ENCODE measurements at places on chromosomes 5 and 9. TPM values are rescaled to one million over a fixed set of nuclear protein-coding genes. Genes with fewer than 3 reads are reported as not detected.

DNA sequence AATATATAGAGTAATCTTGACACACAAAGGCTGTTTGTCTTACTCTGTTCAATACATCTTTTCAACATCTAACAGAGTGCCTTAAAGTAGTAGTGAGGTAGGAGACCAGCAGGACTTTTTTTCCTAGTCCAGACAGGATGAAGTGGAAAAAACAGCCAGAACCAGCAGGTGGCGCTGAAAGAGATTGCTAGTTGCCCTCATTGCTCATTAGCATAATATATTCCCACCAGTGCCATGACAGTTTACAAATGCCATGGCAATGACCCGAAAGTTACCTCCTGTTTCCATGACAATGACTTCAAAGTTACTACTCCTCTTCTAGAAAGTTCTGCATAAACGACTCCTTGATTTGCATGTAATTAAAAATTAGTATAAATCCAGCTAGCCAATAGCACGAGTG, 387.4 kb downstream of the ACTL7B start:
- no peaks in the 10 kb centered on the region for H3K36me3 ChIP-seq
- peak; percentile 67 for DNase-seq
- no peaks in the 10 kb centered on the region for H3K4me1 ChIP-seq
- no peak overlapping the region for H3K27ac ChIP-seq
- no peaks in the 10 kb centered on the region for H3K27me3 ChIP-seq

ENDOG gene
- 84.9 TPM for total RNA-seq

- no peak overlapping the region for H3K4me3 ChIP-seq
- DNase-seq, result no peak
- H3K4me1 ChIP-seq, result no peaks in the 10 kb centered on the region
- H3K27ac ChIP-seq, result no peak overlapping the region
- H3K36me3 ChIP-seq, result no peaks in the 10 kb centered on the region
Observed at GRCh38 chr9:82457298-82457697, 468.7 kb downstream of the SPATA31D1 start.

NOTCH1 gene
- total RNA-seq, result 31.4 TPM

SOWAHA gene
- not detected for total RNA-seq

GRCh38 chr9:20209391-20210340, 412.6 kb downstream of the MLLT3 start:
- no peaks in the 10 kb centered on the region for H3K4me1 ChIP-seq
- DNase-seq, result no peak
- H3K27ac ChIP-seq, result no peak overlapping the region

GRCh38 chr5:53469946-53470687, 10.3 kb upstream of the FST start:
- no peaks in the 10 kb centered on the region for H3K36me3 ChIP-seq
- no peak overlapping the region for H3K4me3 ChIP-seq
- H3K4me1 ChIP-seq, result no peaks in the 10 kb centered on the region
- no peak for DNase-seq
- no peak overlapping the region for H3K27ac ChIP-seq

- H3K27ac ChIP-seq, result no peak overlapping the region
- no peak for DNase-seq
- no peaks in the 10 kb centered on the region for H3K27me3 ChIP-seq
- H3K4me1 ChIP-seq, result peaks cover under 1% of the 10 kb centered on the region
Observed at GRCh38 chr9:132283863-132284262, 70.9 kb downstream of the SETX start.

GRCh38 chr5:55421074-55421529, 113.3 kb downstream of the MTREX start:
- H3K27ac ChIP-seq, result no peak overlapping the region
- peaks cover 89% of the 10 kb centered on the region for H3K36me3 ChIP-seq
- no peak for DNase-seq
- no peaks in the 10 kb centered on the region for H3K27me3 ChIP-seq

IFNA13 gene
- not detected for total RNA-seq

- no peak for DNase-seq
- no peak overlapping the region for H3K4me3 ChIP-seq
- H3K27ac ChIP-seq, result no peak overlapping the region
- peaks cover 49% of the 10 kb centered on the region for H3K27me3 ChIP-seq
- H3K36me3 ChIP-seq, result no peaks in the 10 kb centered on the region
Observed at GRCh38 chr5:180339583-180340183, 13.5 kb downstream of the GFPT2 start.

TMC1 gene
- total RNA-seq, result not detected

PTGR1 gene
- 0.22 TPM for total RNA-seq

DNA sequence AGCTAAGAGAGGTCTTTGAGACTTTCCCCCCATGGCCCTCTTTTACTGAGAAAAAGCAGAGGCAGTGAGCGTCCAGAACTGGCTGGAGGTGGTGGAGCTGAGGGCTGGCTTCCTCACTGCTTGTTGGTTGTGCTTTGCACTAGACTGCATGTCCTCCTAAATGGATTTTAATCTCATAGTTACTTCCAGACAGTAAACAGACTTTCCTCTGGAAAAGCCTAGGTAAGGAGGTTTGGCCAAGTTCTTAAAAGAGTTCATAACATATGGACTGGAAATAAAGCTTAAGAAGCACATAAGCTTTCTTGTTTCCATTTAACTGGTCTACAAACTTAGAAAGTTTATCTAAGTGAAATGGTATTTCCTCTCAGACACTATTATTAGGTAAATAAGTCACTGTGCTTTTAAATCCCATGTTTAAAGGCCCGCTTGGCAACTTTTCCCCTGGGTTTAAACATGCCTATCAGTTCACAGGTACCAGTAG, 2.0 kb downstream of the ASPN start:
- H3K36me3 ChIP-seq, result no peaks in the 10 kb centered on the region
- no peak overlapping the region for H3K4me3 ChIP-seq
- DNase-seq, result no peak
- no peaks in the 10 kb centered on the region for H3K4me1 ChIP-seq
- peak overlapping the region; percentile 8 for H3K27ac ChIP-seq
- no peaks in the 10 kb centered on the region for H3K27me3 ChIP-seq

SHROOM1 gene
- 25.6 TPM for total RNA-seq

HCN1 gene
- total RNA-seq, result not detected

GRCh38 chr9:23842565-23843129, 16.6 kb upstream of the ELAVL2 start:
- no peaks in the 10 kb centered on the region for H3K27me3 ChIP-seq
- H3K4me1 ChIP-seq, result no peaks in the 10 kb centered on the region
- H3K27ac ChIP-seq, result no peak overlapping the region
- no peaks in the 10 kb centered on the region for H3K36me3 ChIP-seq

FAT2 gene
- total RNA-seq, result not detected

DNA sequence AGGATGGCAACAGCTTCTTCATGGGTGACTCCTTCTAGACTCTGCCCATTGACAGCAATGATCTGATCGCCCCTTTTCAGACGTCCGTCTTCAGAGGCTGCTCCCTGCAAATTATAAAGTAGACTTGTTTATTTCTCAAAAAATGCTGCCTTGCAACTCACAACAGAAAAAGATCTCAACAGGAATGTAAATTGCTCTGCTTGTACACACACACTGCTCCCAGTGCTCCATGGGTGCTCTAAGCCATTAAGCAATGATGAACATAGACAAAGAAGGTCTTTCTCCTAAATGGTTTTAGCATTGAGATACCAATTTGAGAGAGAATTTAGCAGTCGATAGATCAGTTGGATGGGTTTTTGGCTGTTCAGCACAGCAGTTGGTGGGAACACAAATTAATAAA, 172.5 kb downstream of the MPDZ start:
- H3K36me3 ChIP-seq, result no peaks in the 10 kb centered on the region
- no peak overlapping the region for H3K4me3 ChIP-seq
- H3K27ac ChIP-seq, result no peak overlapping the region
- no peaks in the 10 kb centered on the region for H3K27me3 ChIP-seq
- no peak for DNase-seq

SLIT3 gene
- 0.04 TPM for total RNA-seq

DNA sequence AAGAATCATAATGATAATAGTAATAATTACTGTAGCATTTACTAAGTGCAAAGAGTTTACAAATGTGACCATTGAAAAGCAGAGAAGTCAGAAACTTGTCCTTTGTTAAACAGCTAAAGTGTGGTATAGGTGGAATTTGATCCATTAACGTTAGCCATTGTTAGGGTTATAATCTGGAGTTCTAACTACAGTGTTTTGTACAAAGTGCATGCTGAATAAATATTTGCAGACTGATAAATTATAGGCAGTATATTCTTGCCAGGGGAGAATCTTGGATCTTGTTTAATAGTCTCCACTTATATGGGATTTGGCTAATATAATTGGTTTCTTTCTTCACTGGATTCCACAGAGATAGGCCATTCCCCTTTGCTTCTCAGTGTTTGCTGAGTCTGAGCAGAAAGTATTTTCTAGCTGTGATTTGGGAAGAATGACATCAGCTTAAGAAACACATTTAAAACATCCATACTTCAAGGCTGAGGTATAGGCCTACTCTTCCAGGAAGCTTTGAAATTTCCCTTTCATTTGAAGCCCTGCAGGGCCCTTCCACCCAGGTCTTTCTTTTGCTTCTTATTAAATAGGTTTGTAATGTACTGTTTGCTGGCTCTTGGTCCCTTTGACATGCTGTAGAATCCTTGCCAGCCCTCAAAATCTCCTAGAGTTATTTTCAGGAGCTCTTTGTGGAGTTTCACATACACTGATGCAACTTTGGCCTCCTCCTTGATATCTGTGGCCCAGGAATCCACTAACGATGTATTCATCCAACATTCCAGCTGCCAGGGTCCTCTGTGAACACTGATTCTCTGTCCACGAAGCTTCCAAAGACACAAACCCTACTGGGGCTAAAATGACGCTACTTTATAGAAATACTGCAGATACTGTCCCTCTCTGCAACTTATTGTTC, 51.4 kb downstream of the ATP10B start:
- no peaks in the 10 kb centered on the region for H3K4me1 ChIP-seq
- no peak overlapping the region for H3K4me3 ChIP-seq
- no peaks in the 10 kb centered on the region for H3K36me3 ChIP-seq
- no peaks in the 10 kb centered on the region for H3K27me3 ChIP-seq

- no peak for DNase-seq
- H3K27ac ChIP-seq, result no peak overlapping the region
- H3K27me3 ChIP-seq, result no peaks in the 10 kb centered on the region
- no peaks in the 10 kb centered on the region for H3K36me3 ChIP-seq
- no peak overlapping the region for H3K4me3 ChIP-seq
Observed at GRCh38 chr5:35842856-35843255, 13.8 kb upstream of the IL7R start.

PPP3R2 gene
- not detected for total RNA-seq

DNA sequence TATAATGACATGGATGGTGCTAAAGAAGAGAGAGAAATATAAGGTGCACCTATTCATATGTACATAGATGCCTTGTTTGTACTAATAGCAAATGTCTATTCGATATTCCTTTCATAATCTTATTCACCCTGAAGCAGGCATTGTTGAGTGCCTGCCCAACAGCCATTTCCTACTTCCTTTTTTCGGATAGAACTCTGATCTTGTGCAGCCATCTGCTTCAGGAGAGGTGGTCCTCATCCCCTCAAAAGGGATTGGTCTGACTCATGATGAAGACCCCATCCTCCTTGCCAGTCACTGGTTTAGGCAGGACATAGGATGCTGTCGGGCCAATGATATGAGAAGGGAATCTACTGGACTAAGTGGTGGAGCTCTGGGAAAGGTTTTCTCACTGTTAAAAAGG, 8.4 kb upstream of the RANBP3L start:
- H3K4me1 ChIP-seq, result no peaks in the 10 kb centered on the region
- H3K27me3 ChIP-seq, result no peaks in the 10 kb centered on the region
- no peak for DNase-seq
- H3K4me3 ChIP-seq, result no peak overlapping the region
- no peak overlapping the region for H3K27ac ChIP-seq

KCNV2 gene
- not detected for total RNA-seq

- H3K4me1 ChIP-seq, result no peaks in the 10 kb centered on the region
- no peaks in the 10 kb centered on the region for H3K27me3 ChIP-seq
- no peak overlapping the region for H3K27ac ChIP-seq
Observed at GRCh38 chr5:32559411-32559810, 25.9 kb upstream of the SUB1 start.

DNA sequence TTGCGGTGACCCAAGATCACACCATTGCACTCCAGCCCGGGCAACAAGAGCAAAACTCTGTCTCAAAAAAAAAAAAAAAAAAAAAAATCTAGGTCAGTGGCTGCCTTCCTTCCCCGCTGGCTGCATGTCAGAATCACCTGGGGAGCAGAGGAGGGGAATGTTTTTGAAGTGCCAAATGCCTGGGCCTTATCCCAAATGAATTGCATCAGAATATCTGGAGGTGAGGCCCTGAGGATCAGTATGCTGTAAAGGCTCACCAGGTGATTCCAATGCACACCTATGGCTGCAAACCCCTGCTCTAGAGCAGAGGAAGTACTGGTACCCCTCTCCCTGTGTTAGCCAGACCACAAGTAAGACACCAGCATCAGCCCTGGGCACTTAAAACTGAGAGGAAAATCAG, 44.7 kb upstream of the GABRP start:
- no peaks in the 10 kb centered on the region for H3K4me1 ChIP-seq
- H3K36me3 ChIP-seq, result no peaks in the 10 kb centered on the region
- H3K27me3 ChIP-seq, result no peaks in the 10 kb centered on the region
- no peak overlapping the region for H3K27ac ChIP-seq
- no peak for DNase-seq

GRCh38 chr5:150989695-150990094, 30.7 kb upstream of the GPX3 start:
- H3K27me3 ChIP-seq, result no peaks in the 10 kb centered on the region
- no peak overlapping the region for H3K4me3 ChIP-seq
- no peaks in the 10 kb centered on the region for H3K4me1 ChIP-seq
- no peak overlapping the region for H3K27ac ChIP-seq

- no peak for DNase-seq
- no peaks in the 10 kb centered on the region for H3K4me1 ChIP-seq
- H3K4me3 ChIP-seq, result no peak overlapping the region
- no peak overlapping the region for H3K27ac ChIP-seq
Observed at GRCh38 chr9:83655433-83655832, 32.5 kb downstream of the IDNK start.

- no peak overlapping the region for H3K4me3 ChIP-seq
- no peak overlapping the region for H3K27ac ChIP-seq
- H3K36me3 ChIP-seq, result peaks cover 28% of the 10 kb centered on the region
- DNase-seq, result no peak
- H3K27me3 ChIP-seq, result no peaks in the 10 kb centered on the region
Observed at GRCh38 chr5:36145311-36145710, 6.4 kb downstream of the LMBRD2 start.

DNA sequence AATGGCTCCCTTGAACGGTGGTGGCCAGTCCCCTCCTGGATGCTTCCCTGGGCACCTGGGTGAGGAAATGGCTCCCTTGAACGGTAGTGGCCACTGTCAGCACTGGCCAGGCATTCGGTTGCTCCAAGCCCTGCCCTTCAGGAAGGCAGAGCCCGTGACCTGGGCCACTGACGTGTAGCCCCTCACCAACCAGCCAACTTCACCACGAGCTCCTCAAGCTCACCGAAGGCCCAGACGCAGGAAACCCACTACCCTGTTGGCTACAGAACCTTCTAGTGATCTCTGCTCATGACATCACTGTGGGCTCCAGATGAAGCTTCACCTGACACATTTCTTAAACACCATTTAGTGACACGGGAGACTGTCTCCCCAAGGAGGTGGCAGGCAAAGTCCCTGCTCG, 9.2 kb downstream of the SLC6A3 start:
- H3K27ac ChIP-seq, result no peak overlapping the region
- H3K4me1 ChIP-seq, result no peaks in the 10 kb centered on the region
- peaks cover 67% of the 10 kb centered on the region for H3K27me3 ChIP-seq
- no peak for DNase-seq
- no peak overlapping the region for H3K4me3 ChIP-seq
- H3K36me3 ChIP-seq, result no peaks in the 10 kb centered on the region
